ENCODE measurements at places on chromosomes 2 and 18.

DNA sequence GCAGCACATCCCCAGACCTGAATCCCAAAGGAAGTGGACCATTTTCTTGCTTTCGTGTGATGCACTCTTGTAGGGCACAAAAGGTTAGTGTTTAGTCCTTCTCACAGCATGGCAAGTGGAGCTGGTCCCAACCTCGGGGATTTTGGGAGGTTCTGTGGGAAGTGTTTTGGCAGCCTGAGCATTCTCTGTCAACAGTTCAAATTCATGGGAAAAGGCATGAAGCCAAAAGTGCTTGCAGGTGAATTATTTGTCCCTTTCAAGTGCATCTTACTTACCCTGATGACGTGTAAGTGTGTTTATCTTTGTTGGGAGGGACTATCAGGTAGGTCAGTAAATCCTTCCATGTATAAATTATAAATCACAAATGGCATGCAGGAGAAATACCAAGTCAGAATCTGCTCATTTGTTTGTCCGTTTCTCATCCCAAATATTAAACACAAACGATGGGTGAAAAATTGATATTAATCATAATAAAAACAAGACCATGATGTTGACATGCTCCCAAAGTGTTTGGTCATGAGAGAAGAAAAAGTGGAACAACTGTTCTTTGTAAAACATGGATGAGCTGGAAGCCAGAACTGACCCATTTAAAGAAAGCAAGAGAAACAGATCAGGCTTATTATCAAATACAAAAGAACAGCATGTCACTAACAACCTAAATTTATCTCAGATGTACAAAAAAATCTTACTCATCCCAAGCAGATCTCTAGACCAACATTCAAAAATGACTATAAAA, 57.6 kb downstream of the EPHA4 start:
- ATAC-seq = no peak

DNA sequence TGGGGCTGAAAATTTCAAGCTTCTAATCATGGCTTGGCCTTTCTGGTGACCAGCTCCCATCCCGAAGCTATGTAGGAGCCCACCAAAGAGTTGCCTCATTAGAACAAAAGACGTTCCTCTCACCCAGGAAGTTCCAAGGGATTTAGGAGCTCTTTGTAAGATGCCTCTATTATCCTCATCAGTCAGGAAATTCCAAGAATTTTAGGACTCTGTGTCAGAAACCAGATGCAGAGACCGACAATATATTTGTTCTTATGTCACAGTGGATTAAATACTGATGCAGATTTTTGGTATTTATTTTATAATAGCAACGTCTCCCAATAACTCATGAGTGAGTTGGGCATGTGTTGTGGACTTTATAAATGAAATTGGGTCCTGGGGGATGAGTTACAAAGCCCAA, 91.8 kb upstream of the SKOR2 start:
- ATAC-seq = no peak

DNA sequence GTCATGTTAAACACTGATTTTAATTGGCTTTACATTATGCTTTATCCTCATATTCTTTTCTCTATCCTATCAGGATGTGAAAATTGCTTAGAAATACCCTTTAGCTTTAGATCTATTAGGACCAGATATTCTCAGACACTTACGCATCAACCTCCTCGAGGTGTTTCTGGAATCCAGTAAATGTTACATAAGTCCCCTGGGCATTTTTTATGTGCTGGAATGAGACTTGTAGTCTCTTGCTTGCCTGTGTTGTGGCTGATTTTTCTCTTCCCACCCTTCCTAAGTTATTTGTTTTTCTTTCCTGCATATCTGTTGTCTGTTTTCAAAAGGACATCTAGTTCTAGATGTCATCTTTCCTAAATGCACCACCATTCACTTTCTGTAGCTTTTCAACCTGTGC, 197.1 kb downstream of the CCDC85A start:
- no peak for ATAC-seq

GRCh38 chr2:85769983-85770362, 16.2 kb downstream of the ATOH8 start:
- ATAC-seq = no peak

- no peak for ATAC-seq
Observed at GRCh38 chr2:46780411-46780800, 135.2 kb downstream of the MCFD2 start.

DNA sequence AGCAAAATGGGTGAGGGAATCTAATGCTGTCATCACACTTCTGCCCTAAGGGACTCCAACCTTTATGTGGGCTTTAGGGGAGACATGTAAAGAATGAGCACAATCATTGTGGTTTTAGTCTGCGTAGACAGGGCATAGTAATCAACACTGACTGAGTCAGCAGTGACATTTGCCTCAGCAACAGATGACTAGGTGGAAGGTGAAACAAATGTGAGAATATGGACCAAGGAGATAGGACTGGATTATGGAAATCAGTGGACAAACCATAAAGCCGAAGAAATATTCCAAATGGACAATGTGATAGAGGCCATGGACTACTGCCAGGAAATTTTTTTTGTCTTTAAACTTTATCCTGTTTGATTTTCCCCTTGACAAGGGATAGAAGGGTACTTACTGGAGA, 83.9 kb downstream of the PDK1 start:
- peak; percentile 48 for ATAC-seq

- no peak for ATAC-seq
Observed at GRCh38 chr2:141271346-141271745, 859.5 kb downstream of the LRP1B start.

DNA sequence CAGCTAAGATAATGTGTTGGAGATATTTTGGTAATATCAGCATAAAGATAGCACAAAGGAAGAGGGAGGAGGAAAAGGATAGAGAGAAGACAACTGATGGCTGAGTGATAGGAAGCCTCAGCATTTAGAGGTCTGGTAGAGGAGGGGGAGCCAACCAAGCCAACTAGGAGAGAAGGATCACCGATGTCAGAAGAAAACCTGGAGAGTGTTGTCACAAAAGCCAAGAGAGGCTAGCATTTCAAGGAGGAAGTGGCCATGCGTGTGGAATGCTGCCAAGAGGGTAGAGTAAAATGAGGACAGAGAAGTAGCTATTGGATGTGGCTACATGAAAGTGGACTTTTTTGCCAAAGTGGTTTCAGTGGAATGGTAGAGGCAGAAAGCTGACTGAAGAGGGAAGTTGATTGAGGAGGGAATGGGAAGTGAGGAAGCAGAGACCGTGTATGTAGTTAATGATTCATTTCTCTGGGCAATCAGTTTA, 34.3 kb downstream of the LCLAT1 start:
- no peak for ATAC-seq
